ENCODE measurements at places on chromosomes 13 and 19.

DNA sequence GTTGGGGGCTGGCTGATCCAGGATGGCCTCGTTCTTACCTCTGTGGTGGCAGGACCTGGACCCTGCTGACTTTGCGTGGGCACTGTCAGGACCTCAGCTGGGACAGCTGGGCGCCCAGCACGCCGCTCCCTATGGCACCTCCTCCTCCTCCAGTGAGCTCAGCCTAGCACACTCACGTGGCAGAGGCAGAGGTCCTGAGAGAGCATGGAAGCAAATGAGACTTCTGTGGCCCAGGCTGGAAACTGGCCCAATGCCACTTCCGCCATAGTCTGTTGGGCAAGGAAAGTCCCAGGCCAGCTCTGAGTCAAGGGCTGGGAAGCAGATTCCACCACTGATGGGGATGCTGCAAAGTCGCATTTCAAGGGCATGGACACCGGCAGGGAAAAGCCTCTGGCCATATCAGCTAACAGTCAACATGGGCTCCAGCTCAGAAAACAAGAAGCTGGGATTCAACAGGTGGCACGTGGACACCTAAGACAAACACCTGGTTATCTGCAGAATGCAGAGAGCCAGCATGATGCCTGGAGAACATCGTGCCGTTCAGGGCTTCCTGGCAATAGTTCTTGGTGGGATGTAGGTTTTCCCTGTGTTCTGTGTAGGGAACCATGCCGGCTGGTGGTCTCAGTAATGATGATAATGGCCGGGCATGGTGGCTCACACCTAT is 16.7 kb downstream of the MYBPC2 start:
- DNase-seq: no peak

DNA sequence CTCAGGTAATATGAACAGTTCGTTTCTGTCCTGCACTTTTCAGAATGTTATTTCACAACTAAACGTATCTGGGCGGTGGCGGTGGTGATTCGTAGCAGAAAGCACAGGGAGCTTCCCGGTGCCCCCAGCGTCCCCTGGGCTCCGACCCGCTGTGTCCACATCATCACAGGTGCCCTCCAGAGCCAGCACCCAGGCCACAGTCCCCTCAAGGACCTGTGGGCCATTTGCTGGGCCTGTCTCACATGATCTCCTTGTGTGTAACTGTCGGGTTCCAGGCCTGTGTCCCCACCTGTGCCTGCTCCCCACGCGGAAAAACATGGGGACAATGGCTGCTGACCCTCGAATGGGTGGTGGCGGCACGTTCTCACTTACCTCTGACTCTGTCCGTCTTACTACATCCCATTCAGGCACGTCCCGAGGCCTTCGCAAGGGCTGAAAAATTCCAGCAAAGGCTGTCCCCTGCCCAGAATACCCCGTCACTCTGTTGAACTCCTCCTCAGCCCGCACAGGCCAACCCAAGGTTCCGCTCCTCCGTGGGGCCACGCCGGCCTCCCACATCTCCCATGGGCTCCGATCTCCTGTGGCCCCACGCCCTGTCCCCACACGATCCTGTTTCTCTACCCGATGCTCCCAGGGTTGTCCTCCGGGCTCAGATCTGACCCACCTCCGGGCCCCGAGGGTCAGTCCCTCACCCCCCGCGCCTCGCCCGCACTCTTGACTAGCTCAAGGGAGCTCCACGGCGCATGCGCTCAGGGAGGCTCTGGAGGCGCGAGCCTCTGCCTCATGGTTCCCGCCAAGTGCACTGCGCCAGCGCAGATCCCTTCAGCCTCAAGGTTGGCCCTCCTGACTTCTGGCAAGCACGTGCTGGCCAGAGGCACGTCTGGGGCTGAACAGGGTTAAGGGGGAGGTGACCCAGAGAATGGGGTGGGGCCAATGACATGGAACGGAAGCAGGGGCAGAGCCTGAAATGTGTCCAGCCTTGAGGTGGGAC is 21.2 kb downstream of the DEDD2 start:
- no peak for DNase-seq

GRCh38 chr13:40169476-40169875 is 497.0 kb downstream of the FOXO1 start:
- peak; percentile 30 for DNase-seq

DNA sequence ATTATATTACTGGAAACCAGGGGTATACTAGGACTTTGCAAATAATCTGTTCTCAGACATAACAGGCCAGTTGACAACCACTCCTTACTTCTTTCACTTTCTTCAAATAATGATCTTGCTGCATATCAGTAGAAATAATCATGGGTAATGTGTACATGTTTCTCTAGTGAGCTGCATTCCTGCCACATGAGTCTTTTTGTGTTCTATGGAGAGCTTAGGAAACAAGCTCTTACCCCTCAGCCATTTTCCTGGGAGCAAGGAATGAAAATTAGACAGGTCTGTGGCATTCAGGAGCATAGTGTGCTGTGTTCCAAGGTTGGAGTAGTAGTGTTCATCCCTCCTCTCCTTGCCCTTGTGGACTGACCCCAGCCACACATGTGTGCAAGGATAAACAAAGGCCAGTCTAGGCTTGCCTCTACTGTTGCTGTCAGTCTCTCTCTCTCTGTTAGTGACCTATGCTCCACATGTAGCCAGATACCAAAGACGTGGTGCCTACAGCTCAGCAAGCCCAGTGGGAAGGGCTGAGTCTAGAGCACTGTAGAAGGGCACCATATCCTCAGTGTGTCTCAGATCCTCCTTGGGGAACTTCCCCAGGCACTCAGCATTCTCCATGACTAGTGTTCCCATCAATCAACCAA is 11.5 kb upstream of the OXGR1 start:
- peak; percentile 74 for DNase-seq

GRCh38 chr13:58991826-58992477 is 1171.8 kb downstream of the DIAPH3 start:
- DNase-seq: peak; percentile 72

- DNase-seq: no peak
Measured at GRCh38 chr13:54415753-54416366, 1387.2 kb downstream of the OLFM4 start.

- no peak for DNase-seq
Measured at GRCh38 chr19:40690050-40690692, at the start of gene NUMBL. NUMBL (minus strand) TSS chr19:40690651; CDS start chr19:40690483, 168 bp downstream.

DNA sequence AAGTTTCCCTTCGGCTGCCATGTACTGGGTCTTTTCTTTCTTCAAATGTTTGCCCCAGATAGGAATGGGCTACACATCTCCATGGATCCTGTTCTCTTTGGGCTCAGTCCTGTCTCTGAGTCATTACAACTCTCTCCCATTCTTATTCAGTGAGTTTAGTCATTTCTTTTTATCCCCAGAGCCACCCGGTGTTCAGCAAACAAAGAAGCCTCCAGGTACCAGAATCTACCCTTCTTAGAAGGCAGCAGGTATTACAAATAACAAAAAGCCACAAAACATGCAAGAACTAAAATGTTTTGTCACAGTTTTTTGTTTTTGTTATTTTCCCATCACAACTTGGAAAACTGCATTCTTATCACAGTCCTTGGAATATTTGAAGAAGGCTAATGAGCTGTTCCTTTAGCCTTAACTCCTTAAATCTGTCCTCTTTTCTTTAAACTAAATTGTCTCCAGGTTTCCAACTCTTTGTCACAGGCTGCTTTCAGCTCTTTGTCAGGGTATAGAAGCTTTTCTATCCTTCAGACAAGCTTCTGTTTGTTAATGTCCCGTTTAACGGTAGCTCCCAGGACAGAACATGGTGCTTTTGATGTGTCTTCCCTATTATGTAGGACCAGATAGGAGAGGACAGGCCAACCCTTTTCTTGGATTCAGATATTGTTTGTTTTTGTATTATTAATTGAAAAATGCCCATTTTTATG is 215.5 kb upstream of the HTR2A start:
- peak; percentile 60 for DNase-seq

Measured in epithelial cell of esophagus (primary cell).